ENCODE measurements at places on chromosomes 2 and 18.

DNA sequence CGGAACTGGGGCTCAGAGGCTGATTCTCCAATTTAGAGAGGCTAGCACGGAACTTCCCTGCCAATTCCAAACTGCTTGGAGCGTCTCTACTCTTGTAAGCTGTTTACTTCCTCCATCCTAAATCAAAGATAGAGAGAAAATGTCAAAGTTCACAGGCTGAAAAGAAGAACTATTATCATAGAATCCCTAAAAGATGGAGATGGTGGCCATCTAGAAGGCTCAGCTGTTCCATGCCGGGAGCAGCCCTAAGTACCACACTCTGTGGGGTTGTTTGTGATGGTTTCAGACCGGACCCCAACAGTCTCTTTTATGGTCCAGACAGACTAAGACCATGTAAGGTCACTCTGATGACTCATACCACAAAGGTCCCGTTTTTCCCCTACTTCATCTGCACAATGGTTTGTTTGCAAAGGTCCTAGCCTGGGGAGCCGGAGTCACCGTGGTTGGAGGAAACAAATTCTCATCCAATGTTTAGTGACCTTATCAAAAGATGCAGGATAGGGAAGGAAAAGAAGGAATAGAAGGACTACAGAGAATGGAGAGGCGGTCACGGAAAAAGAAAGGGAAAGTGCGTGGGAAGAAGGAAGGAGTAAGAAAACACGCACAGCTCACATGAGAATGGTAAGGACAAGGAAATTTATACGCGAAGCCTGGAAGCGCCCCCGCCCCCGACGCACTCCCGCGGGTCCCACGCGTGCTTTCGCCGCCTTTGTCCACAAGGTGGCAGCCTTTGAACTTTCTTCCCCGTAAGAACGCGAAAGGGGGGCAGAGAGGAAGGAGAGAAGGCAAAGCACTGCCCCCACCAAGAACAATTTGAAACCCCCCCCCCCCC, 453 bp upstream of the ANTXR1 start:
- peak; percentile 56 for DNase-seq

DNA sequence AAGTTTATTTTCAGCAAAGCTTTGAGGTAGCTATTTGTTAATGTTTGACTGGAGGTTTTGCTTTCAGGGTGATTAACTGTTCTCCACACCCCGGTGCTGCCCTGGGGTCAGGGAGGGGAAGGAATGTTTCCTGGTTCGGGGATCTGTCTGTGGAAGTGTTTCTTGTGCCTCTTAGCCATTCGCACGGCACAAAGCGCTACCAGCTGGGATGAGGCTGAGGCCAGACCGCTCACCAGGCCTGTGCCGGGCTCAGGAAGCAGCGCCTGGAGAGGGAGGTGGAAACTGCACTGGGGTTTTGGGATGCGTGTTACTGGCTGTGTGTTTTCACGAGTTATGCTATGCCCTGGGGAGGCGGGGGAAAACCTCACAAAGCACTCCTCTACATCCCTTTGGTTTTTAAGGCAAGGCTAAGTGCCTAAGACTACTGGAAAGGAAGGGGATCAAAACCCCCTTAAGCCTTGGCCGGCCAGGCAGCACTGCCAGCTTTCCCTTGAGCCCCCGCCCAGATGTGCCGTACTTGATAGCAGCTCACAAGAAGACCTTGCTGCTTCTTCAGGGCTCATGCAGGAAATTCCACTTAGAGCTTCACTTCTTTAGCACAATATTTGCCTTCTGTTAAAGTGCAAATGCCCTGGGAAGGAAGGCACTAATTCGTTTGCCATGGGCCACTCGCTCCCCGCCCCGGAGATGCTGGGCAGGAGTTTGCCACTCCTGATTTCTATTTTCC, 65.7 kb upstream of the CNGA3 start:
- DNase-seq: no peak

- DNase-seq: no peak
These were observed 146.5 kb downstream of the MAIP1 start for GRCh38 chr2:200101922-200102321.

DNA sequence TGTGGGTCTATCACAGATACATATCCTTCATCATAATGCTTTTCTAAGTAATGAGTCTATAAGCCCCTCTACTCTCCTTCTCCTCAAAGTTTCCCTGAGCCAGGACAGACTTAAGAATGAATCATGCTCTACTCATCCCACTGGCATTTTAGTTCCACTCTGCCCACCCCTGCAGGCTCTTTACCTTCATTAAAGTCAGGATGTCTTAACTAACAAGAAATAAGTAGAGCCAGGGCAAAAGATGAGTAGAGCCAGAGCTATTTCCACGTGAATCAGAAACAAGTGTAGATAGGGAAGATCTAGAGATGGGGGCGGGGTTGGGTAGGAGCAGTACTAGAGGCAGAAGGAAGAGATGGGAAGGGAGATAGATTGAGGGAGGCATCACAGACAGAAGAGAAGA, 790.5 kb downstream of the RNF144A start:
- no peak for DNase-seq

DNA sequence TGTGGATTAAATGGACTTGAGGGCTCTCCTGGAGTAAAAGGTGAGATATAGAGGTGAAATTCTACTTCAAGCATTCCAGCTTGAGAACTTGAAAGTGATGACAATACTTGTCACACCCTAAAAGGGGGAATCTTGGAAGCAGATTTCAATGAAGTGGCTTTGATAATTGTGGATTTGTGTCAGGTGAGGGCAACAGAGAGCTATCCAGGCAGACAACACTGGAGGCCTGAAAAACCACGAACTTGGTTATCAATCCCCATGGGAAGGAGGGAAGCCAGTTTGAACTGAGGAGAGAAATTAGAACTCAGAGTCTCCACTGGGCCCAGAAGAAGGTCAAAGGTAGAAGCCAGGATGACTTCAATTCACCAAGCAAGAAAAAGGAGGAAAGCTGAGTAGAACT, 263.9 kb downstream of the FIGN start:
- no peak for DNase-seq

GRCh38 chr2:240269886-240270285, 129.4 kb upstream of the OTOS start:
- no peak for DNase-seq

GRCh38 chr2:120439637-120440384, 93.9 kb downstream of the INHBB start:
- DNase-seq: peak; percentile 55

DNA sequence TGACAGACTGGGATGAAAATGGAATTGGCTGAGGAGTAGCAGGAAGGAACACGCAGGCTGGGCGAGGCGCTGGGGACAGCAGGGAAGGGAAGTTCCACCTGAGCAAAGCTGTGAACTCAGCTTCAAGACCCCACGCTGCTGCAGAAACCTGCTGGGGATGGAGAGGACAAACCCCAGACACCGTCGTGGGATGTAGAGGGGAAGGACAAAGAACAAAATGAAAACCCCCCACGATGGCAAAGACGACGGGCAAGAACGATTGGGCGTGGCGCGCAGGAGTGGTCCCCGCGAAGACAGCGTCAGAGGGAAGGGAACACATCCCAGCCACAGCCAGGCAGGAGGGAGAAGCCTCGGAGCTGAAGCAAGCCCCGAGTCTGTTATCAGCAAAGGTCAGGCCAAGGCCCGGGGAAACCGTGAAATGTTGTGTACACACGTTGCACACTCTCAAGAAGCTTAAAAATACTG, 222.9 kb downstream of the NDUFA10 start:
- peak; percentile 35 for DNase-seq

DNA sequence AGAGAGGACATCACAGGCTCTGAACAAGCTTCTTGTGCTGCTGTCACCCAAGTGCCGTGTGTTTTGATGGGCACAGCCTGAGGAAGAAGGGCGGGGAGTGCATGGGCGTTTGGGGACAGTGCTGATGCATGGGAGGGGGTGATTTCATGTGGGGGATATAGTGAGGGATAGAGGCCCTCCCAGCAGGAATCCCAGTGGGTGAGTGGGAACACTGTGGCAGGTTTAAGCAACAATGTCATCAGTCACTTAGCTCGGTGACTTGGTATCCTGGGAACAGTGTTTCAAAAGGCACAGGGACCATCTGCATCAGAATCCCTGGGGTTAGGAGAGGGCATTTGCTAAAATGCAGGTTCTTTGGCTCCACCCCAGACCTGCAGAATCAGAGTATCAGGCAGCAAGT, 609 bp downstream of the SIGLEC15 start:
- no peak for DNase-seq

GRCh38 chr18:58593938-58594337, 35.0 kb downstream of the ALPK2 start:
- DNase-seq: no peak

- no peak for DNase-seq
These were observed 187.9 kb upstream of the HS6ST1 start for GRCh38 chr2:128506534-128506933.

DNA sequence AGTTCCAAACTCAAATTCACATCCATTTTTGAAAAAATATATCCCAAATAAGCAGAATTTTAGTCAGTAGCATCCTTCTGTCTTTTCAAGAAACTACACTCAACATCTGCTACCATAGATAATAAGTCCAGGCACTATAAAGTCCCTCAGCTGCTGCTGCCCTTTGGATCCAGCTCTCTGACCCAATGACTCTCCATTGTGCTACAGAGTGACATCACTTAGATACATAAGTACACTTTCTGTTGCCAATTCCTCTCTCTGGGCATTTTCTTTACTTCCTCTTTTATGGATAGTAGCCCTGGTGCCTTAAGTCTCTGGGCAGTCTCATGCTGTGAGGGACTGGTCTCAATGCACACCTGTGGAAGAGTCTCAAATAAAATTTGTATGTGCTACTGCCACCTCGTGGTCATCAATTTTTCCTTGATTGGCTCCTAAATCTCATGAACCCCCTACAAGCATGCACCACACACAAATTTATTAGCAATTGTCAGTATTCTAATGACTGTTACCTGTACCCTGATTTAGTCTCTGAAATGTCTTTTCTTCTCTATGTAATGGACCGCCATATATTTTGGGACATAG, 219.2 kb downstream of the LRP1B start:
- no peak for DNase-seq

DNA sequence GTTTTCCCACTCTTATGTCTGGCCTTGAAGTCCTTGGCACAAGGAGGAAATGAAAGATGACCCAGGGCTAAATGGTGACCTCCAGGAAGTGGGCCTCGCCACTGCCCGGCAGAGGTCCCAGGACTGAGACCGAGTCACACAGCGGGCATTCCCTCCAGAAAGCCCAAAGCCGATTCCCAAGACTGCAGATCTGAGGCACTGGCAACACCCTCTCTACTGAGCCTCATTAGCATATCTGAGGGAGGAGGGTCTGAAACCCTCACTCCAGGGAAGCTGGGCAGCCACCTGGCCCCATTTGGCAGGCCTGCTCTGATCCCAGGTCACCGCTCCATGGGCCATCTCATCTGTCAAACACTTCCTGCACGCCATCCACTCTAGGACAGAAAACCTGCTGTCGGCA, 29.1 kb downstream of the FAM178B start:
- DNase-seq: no peak

DNA sequence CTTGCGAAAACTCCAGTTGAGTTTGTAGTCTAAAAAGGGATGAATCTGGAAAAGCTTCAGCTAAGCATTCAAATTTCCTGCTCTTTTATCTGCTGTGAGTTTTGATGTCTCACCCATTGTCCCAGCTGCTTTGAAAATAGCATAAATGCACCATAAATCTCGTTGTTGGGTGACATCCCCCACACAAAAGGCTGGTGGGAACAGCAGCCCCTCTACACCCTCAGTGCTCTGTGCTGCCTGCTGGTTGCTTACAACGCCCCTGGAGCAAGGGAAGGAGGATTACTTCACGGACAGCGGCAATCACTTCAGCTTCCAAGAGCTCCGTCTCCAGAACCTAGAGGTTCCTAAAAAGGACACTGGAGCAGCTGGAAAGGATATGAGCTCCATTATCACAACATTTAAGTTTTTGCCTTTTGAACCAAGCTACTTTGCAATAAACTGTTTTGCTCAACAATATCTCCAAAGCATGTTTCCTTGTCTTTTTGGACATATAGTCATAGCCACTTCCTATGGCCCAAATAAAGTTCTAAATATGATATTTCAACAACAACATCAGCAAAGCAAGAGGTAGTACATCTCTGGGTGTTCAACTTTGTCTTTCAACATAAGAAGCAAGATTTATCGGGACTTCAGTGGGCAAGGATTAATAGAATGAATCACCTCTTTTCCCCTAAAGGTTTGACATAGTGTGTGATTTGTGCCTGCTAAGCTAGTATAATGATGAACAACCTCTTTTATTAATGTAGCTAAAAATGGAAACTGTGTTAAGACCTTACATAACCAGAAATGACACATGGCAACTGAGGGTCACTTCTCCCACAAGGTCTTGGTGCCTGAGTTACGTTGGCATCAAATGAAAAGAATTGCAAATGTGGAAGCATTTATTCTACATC, 413.5 kb downstream of the TXNL1 start:
- DNase-seq: no peak

GRCh38 chr2:162477011-162477410, 133.1 kb downstream of the GCA start:
- DNase-seq: no peak

DNA sequence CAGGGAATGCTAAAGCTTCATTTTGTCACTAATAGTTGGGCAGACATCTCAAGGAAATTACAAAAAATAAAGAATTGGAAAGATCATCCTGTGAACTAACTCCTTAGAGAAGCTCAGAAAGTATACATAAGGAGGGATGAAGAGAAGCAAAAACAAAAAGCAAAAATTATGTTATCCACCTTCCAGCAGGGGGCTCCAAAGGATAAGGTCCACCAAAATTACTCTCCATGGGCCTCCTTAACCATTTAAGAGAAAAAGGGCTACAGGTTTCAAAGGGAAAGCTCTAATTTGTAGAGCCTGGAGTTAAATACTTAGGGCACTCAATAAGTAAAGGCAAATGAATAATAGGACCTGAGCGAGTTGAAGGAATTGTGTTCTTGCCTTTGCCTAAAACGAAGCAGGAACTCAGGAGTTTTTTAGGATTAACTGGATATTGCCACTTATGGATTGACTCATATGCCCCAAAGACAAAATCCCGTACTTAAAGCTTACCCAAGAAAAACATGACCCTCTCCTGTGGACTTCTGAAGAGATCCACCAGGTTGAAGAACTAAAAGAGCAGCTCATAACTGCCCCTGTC, 1167.9 kb downstream of the DSC3 start:
- no peak for DNase-seq

- no peak for DNase-seq
These were observed 22.7 kb downstream of the PTPN4 start for GRCh38 chr2:119782308-119783027.

DNA sequence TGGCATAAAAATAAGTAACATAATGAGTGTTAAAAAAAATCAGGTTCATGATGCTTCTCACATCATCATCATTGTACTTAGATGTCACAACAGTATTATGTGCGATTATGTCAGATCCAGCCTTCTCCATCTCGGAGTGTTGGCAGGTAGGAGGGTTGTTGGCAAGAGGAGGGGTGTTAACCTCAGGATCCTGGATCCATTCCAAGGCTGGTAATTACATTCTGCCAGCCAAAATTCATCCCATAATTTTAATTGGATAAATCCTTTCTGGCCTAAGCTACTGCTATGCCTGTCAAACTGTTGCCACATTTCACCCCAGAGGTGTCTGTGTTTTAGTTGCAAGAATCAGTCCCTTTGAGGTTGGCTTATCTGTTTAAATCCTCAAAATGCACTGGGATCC, 891 bp upstream of the FTCDNL1 start:
- no peak for DNase-seq

- DNase-seq: no peak
These were observed 81.0 kb downstream of the SPRED2 start for GRCh38 chr2:65351234-65351947.

- DNase-seq: peak; percentile 53
These were observed 31.1 kb downstream of the NAB1 start for GRCh38 chr2:190679813-190680591.

All from left lobe of liver (tissue), 2 donors.